Inflammatory macrophage treated with lipopolysaccharide for 1 hour (primary cell): ENCODE measurements at places on chromosomes 1 and 21.
A peak's percentile ranks its signal among the peaks of the same experiment; 100 is the strongest.

DNA sequence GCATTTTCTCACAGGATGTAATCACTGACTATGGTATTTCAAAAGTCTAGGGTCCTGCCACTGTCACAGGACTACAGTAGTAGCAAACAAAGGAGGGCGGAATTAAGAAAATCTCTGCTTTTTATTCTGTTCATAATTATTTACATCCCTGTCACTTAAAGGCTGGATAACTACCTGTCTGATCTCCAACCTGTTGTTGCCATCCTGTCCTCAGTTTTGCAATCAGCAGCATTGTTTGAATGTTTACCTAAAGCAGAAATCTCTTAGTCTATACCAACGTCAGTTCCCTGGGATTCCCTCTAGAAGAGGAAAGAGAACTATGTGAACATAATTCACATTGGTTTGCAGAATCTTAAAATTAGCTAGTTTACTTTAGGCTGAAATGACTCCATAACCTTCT, 218.5 kb downstream of the PBX1 start:
- DNase-seq, result no peak

- DNase-seq, result no peak
Measured at GRCh38 chr1:107526524-107527198, 385.8 kb downstream of the NTNG1 start.

GRCh38 chr21:45644041-45644906, 749 bp downstream of the PCBP3 start:
- DNase-seq, result peak; percentile 15

DNA sequence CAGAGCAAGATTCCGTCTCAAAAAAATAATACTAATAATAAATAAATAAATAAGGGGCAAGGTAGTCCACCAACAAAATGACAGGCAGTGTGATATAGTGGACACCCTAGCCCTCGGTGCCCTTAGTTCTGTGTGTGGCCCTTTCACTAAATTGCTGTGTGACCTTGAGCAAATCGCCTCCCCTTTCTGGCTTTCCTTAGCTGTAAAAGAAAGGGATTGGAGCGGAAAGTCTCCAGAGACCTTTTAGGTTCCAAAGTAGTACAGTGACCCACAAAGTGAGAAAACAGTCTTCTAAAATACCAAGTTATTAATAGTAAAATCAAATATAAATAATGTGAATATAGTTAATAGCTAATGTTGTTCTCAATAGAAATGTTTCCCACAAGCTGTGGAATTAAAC, 7.6 kb downstream of the LMNA start:
- no peak for DNase-seq

- no peak for DNase-seq
Measured at GRCh38 chr21:45322960-45323461, 35.3 kb upstream of the POFUT2 start.

DNA sequence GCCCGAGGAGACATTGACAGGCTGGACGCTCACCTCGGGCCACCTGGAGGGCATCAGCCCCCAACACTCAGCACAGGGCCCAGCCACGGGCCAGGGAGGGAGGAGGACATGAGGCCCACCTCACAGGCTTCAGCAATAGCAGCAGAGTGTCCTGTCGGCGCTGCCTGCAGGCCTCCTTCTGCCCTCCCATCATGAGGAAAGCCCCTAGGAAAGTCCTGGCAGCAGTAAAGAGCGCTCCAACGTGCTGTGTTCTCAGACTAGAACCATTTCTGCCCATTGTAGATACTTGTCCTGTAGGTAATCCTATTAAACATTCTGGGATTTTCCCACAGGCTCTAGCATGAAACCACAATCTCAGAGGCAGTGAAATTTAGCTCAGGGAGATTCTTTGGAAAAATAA, 62.0 kb upstream of the GALNT2 start:
- DNase-seq, result no peak

DNA sequence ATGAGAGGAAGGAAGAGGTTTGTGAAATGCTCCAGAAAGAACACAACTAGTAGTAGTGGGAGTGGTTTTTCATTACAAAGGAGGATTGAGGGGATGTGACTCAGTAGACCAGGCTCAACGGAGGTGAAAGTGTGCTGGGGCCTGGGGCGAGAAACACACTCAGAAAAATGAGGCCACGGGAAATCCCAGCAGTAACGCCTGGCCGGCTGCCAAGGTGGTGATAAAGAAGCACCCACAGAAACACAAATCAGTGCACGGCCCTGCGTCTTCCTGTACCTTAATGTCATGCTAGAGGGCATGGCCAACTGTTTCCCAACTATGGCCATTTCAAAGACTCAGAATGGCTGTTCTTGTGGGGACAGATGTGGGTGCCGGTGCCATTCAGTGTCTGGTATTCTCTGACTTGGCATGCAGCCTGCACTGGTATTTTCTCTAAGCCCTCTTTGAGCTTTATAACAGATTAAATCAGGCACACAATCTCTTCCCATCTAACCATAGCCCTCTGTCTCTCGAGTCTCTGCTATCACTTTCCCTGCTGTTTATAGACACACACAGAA, 38.2 kb downstream of the URB2 start:
- no peak for DNase-seq

GRCh38 chr1:99640672-99641071, 5.2 kb upstream of the PALMD start:
- no peak for DNase-seq

DNA sequence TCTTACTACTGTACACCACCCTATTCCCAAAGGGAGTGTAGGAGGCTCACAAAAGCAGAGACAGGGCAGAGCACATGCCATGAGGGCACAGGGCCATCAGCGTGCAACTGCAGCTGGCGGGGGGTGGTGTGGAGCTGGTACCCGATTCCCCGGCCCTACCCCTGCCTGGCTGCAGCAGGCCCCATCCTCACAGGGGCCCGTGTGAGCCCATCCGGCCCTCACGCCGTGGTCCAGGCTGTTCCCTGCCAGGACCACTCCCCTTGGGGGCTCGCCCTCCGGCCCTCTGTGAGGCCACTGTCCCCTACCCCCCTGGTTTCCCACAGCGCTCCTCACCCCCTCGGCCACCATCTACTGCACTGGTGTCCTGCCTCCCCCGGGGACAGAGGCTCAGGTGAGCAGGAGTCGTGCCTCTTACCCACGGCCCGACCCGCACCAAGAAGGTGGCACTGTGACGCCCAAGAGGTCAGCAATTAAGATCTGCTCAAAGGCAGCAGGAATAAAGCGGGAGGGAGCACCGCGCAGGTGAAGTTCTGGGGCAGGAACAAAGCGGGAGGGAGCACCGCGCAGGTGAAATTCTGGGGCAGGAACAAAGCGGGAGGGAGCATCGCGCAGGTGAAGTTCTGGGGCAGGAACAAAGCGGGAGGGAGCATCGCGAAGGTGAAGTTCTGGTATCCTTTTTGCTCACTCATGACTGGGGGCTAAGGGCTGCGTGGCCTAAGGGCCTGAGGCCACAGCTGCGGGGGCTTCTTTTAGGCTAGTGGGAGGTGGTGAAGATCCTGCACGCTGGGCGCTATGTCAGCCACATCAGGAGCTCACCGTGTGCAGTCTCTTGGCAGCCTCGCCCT, 3.9 kb downstream of the POFUT2 start:
- DNase-seq, result no peak

GRCh38 chr21:43282358-43283120, 113.7 kb downstream of the CRYAA start:
- no peak for DNase-seq

DNA sequence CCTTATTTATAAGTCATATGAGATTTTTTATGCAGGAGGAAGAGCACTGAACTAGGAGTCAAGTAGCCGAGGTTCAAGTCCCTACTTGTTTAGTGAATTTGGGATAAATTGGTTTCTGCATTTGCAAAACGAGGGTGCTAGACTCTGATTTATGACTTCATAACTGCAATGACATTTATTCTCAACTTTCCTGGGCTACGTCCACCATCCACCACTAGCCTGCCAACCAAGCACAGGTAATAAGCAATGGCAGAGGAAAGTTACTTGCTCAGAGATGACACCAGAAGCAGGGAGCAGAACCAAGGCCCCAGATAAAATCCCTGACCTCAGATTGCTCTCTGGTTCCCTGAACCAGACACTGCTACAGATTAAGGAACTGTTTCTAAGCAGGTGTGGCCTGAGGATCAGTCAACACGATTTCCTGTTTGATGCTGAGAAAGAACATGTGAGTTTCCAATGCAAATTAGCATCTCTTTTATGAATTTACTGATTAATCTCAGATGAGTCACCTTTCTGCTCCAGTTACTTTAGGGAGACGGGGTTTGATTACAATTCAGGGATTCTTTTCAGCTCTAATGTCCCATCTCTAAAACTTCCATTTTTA, 52.7 kb downstream of the PLPP3 start:
- DNase-seq, result no peak

DNA sequence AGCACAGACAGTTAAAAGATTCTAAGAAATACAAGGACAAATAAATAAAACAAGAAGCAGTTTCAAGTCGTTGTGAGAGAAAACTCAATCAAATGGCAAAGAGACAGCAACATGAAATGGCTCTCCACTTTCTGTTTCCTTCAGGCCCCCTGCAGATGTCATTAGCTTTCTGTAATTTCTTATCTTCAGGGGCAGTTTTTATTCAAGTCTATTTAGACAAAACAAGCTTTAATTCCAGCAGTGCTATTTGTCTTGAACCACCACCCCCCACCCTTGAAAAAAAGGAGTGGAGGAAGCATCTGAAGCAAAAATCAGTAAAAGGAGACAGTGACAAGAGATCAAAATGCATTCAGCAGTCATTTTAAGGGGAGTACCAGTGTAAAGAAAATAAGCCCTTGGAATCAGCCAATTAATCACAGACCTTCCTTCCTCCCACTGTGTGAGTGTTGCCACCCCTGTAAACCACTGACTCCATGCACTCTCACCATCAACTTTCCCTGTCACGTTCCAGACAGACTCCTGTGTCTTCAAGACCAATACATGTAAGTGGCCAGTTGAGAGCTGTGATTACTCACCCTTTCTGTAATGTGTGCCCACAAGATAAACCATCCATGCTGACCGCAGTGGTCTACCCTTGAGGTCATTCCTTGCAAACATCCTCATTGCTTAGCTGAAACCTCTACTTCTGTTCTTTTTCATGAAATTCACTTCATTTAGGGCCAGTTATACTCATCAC, 136.1 kb upstream of the HOOK1 start:
- DNase-seq, result peak; percentile 60

DNA sequence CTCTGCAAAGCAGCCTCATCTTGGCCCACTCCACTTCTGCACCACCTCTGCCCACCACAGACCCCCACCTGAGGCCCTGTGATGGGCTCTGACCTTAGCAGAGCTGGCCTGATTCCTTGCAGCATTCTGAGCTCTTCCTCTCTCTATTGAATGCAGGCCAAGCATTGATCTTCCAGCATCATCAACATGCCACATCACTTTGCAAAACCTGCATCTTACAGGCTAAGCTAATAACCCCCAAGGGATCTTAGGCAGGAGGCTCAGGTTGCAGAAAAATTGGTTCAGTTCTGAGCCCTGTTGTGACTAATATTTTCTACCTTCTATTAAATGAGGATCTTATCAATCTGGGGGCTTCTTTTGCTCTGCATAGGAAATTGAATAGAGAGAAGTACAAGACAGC, 78.7 kb downstream of the ATP1A1 start:
- no peak for DNase-seq

GRCh38 chr1:199272628-199273086, 633.8 kb downstream of the PTPRC start:
- no peak for DNase-seq

GRCh38 chr1:48572646-48573258, 100.7 kb upstream of the SPATA6 start:
- peak; percentile 15 for DNase-seq

- DNase-seq, result no peak
Measured at GRCh38 chr1:64508629-64509028, 38.7 kb downstream of the CACHD1 start.
